Central memory CD4-positive, alpha-beta T cell (primary cell): ENCODE measurements at places on chromosomes 12 and 14.
A peak's percentile ranks its signal among the peaks of the same experiment; 100 is the strongest.

- peak; percentile 65 for DNase-seq
Measured at GRCh38 chr14:77094672-77095284, 3.3 kb upstream of the CIPC start.

DNA sequence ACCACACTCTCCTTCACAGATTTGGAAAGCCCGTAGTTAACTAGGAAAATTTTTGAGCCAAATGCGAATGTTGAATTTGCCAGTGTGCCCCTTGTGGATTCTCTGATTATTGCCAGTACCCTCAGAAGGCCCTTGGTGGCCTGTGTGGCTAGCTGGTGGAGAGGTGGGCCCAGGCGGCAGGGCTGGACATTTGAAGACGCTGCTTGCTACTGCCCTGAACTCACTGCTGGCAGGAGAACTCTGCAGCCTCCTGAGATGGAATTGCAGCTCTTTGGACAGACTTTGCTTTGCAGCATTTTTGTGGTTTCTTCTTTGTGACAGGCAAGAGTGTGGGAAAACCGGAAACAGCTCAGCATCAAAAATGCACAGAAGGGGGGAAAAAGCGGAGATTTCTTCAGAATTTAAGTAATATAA is 97.6 kb downstream of the TGFB3 start:
- no peak for DNase-seq

GRCh38 chr12:91347481-91348214 is 165.0 kb upstream of the DCN start:
- DNase-seq = no peak

- no peak for DNase-seq
Measured at GRCh38 chr14:35741345-35742031, 67.6 kb downstream of the RALGAPA1 start.

- DNase-seq = peak; percentile 33
Measured at GRCh38 chr14:64971943-64972791, at the start of gene RAB15. Gene RAB15, minus strand, starts transcription at chr14:64972336. Its CDS starts 260 bp downstream, at chr14:64972076.

GRCh38 chr14:75433631-75434071 is 5.8 kb downstream of the JDP2 start:
- no peak for DNase-seq

GRCh38 chr12:130008241-130008640 is 104.4 kb upstream of the TMEM132D start:
- DNase-seq = no peak

- no peak for DNase-seq
Measured at GRCh38 chr12:13187399-13187798, 9.1 kb upstream of the EMP1 start.

- DNase-seq = no peak
Measured at GRCh38 chr14:93744176-93744575, 44.1 kb downstream of the PRIMA1 start.

DNA sequence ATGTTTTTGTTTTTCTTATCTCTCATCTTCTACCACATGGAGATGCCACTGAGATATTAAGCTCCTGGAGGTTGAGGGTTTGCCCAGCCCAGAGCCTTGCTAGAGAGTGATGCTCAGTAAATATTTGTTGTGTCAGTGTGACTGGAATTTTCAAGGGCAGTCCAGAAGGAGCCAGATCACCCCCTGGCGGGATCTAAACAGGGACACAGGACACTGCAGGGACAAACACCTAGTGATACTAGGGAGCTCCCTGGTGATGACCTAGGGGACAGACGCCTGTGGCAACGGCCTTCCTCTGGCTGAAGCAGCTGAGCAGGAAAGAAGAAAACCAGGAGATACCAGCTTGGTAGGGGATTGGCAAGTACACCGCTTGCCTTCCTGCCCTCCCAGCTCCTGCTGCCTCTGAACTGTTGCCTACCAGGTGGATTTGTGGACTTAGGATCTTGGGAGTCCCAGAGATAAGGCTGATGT is 714.4 kb upstream of the TBX3 start:
- no peak for DNase-seq

DNA sequence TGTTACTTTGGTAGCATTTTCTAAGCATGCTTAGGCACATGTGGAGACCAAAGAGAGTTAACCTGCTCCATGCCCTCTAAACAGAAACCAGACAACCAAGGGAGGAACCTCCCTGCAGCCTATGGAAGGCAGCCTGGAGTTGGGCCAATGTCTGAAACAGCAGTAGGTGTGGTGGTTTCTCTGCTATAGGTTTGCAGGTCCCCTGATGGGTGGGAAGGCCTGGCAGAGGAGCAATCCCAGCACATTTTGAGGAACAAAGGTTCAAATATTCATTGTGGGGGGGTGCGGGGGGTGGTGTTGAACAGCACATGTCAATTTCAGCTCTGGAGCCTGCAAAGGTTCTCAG is 65.4 kb downstream of the DACT1 start:
- DNase-seq = no peak

DNA sequence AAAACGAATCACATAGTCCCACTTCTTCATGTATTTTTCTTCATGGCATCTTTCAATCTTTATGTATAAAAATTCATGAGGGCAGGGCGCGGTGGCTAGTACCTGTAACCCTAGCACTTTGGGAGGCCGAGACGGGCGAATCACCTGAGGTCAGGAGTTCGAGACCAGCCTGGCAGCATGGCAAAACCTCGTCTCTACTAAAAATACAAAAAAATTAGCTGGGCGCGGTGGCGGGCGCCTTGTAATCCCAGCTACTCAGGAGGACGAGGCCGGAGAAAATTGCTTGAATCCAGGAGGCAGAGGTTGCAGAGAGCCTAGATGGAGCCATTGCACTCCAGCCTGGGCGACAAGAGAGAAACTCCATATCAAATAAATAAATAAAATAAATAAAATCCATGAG is 2.5 kb upstream of the GABARAPL1 start:
- no peak for DNase-seq

- no peak for DNase-seq
Measured at GRCh38 chr12:64824500-64825142, at the start of gene TBC1D30. Gene TBC1D30, plus strand, starts transcription at chr12:64824647. Its CDS starts 233 bp downstream, at chr12:64824880.

GRCh38 chr12:117377758-117378157 is 16.3 kb upstream of the NOS1 start:
- DNase-seq = no peak

GRCh38 chr14:101491841-101492240 is 69.5 kb upstream of the DIO3 start:
- no peak for DNase-seq

DNA sequence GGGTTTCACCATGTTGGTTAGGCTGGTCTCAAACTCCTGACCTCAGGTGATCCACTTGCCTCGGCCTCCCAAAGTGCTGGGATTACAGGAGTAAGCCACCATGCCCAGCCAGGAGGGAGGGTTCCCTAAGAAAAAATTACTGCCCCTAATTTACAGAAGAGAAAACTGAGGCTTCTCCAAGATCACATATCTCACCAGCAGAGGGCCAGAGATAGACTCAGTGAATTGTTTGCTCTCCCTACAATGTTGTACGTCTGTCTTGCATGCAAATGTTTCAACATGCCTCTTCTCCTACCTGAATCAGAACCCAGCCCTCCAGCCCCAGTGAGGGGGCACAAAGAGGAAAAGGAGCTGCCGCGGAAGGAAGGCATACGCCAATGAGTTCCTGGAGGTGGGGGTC is 48.3 kb upstream of the TMEM263 start:
- DNase-seq = no peak

- no peak for DNase-seq
Measured at GRCh38 chr12:53538209-53538689, 31.0 kb upstream of the NPFF start.

GRCh38 chr14:91297081-91297711 is 52.7 kb upstream of the GPR68 start:
- no peak for DNase-seq

DNA sequence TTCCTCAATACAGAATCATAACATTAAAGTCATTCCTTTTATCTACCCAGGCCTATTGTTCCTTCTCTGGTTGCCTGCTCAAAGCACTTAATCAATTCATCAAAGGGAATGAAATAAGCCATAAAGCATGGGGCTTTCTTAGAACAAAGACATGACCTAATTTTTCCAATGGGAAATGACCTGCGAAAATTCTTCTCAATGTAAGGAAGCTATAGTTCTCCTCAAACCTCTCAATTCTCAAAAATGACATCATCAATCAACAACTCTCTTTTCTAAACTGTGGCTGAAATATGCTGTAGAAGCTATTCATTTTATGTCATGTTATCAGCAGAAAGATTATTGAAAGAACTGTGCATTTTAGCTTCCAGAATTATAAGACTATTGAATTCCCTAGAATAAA is 116.0 kb upstream of the PTPRR start:
- no peak for DNase-seq

- no peak for DNase-seq
Measured at GRCh38 chr12:46647034-46647433, 178.8 kb downstream of the SLC38A4 start.

GRCh38 chr14:29007990-29008389 is 241.4 kb downstream of the FOXG1 start:
- no peak for DNase-seq

GRCh38 chr12:50111395-50111692 is 692 bp upstream of the COX14 start:
- no peak for DNase-seq

GRCh38 chr12:96244826-96245225 is 50.7 kb downstream of the ELK3 start:
- DNase-seq = no peak

GRCh38 chr14:90276646-90277367 is 20.5 kb downstream of the PSMC1 start:
- no peak for DNase-seq

- no peak for DNase-seq
Measured at GRCh38 chr12:97666263-97666662, 203.7 kb downstream of the RMST start.

DNA sequence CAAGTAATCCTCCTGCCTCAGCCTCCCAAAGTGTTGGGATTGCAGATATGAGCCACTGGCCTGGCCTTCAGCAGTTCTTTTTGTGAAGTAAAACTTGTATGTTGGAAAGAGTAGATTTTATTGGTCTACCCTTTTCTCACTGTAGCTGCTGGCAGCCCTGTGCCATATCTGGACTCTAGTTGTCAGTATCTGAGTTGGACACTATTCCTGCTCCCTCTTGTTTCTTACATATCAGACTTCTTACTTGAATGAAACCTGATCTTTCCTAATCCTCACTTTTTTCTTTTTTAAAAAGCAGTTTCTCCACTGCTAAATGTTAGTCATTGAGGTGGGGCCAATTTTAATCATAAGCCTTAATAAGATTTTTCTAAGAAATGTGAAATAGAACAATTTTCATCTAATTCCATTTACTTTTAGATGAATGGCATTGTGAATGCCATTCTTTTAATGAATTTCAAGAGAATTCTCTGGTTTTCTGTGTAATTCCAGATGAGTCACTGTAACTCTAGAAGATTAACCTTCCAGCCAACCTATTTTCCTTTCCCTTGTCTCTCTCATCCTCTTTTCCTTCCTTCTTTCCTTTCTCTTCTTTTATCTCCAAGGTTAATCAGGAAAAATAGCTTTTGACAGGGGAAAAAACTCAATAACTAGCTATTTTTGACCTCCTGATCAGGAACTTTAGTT is 88.7 kb downstream of the APAF1 start:
- DNase-seq = no peak

- DNase-seq = no peak
Measured at GRCh38 chr12:45350861-45351260, 135.0 kb downstream of the ANO6 start.

GRCh38 chr14:69499436-69499835 is 14.9 kb downstream of the PLEKHD1 start:
- no peak for DNase-seq

- no peak for DNase-seq
Measured at GRCh38 chr14:65787461-65787860, 374.9 kb downstream of the FUT8 start.

- DNase-seq = no peak
Measured at GRCh38 chr14:93655078-93655750, 133.1 kb downstream of the PRIMA1 start.
